ENCODE measurements at places on chromosomes 5 and 9.

- DNase-seq, result no peak
Measured at GRCh38 chr5:152405145-152405544, at the start of gene NMUR2. TSS of gene NMUR2 (minus strand) at chr5:152405279. CDS start at chr5:152405113, 166 bp downstream.

DNA sequence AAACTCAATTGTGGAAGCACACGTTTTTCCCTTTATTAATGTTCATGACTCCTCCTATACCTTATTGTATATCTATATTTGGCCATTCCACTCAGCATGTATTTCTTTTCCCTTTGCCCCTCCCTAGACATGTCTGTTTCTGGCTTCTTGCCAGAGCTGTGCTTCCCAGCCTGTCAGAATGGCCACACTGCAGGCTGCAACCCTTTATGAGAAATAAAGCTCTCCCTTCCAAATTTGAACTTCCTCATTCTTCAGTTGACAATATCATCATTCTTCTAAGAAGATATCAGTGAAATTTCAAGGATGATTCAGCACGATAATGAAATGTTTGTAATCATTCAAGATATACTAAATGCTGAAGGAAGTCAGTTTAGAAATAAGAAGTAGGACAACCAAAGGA, 107.6 kb upstream of the PRSS3 start:
- no peak for DNase-seq

GRCh38 chr5:56289602-56289987, 56.5 kb upstream of the ANKRD55 start:
- DNase-seq, result no peak

GRCh38 chr5:1725641-1726468, 73.8 kb downstream of the MRPL36 start:
- no peak for DNase-seq

Measured in M059J (cell line).